NCI-H1048 (cell line): ENCODE measurements at places on chromosomes 16 and 17.
A peak's percentile ranks its signal among the peaks of the same experiment; 100 is the strongest.

DNA sequence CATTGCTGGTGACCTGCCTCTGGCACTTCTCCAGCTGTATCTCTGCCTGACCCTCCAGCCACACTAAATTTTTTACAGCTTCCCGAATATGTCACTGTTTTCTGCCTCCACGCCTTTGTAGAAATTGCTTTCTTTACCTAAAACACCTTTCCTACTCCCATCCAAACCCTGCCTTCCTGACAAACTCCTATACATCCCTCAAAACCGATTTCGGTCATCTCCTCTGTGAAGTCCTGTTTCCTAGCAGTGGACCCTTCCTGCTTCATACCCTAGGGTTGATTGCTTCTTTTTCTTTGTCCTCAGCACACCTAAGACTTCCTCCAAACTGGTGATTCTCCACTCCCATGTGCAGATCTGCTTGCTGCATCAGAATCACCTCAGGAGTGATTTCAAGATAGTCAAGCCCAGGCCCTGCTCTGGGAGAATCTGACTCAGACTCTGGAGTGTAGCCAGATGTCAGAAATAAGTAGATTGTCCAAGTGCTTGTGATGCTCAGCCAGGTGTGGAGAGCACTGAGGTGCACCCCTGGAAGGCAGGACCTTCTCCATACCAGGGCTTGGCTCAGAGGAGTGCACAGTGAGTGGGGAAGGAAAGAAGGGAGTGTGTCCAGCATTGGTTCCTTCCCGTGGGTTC is 184.2 kb downstream of the COPRS start:
- no peak for DNase-seq

DNA sequence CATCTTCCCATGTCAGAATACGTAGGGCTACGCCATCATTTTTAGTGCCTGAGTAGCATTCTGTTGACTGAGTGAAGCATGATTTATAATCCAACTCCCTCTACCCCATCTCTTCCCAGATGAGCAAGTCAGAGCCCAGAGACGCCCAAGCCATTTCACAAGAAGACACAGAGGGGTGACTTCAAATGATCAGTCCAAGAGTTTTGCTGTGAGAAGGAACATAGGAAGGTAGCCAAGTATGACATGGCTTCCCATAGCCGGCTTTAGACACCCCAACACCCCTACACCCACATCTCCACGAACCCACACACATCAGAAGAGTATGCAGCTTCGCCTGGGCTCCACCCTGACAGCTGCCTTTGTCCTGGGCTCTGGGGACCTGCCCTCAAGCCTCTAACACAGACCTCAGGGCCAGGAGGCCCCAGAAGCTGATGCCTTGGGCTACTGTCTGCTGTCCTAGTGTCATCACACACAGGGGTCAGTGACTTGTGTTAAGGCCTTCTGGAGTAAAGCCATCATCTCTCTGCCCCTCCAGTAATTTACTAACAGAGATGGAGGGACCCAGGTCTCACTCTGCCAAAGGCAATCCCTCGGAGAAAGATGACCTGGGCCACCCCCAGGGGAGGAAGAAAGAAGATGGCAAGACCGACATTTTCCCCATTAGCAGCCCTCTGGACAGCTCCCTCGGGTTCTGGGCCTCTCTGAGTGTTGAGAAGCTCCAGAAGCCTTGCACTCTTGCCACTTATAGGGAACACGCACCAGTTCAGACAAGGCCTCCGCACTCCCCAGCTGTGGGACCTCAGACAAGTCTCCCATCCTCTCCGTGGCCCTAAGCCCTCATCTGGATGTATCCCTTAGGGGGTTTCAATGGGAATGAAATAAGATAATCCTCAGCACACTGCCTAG is 38.7 kb upstream of the MRPS23 start:
- no peak for DNase-seq

DNA sequence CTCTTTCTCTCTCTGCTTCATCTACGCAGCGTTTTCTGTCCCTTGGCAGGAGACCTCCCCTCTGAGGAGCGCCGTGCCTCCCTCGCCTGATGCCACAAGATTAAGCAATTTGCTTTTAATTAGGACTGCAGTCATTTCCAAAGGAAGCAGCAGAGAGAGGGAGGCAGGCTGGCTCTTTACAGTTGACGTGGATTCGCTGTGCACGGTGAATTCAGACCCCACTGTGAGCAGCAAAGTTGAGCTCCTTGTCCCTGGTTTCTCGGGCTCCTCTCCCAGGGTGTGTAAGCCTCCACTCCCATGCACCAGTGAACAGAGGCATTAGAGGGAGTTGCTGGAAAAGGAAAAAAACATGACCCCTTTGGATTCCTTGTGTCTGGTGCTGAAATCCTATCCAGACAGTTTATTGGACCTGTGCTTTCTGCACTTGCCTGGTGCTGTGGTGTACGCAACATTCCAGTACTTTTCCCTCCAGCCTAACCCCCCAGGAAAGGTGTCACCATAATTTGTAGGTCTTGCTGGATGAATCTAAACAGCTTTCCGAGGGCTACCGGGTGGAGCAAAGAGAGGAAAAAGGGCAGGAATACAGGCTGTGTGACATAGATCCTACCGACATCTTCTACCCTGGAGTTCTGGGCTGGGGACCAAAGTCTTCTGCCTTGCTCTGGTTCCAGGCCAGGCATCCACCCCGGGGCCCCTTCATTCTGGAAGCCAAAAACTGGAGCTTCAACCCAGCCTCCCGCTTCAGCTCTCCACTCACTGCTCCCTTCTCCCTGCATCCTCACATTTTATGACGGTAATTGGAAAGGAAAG is 171.0 kb downstream of the MAF start:
- no peak for DNase-seq

DNA sequence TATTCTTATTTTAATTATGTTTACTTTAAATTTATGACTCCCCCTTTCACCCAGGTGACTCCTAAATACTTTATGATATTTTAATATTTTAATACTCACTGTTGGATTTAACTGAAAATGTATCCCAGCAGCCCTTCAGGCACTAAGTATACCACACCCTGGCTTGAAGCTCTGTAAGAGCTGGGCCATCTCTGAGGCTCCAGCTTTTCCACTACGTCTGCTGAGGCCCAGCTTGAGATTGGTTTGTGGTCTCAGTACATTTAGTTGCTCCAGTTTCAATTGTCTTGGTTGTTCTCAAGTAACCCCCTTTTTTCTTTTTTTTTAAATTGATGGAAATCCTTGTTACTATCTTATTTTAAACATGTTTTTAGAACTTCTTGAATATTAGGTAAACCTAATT is 27.0 kb upstream of the CAPNS2 start:
- no peak for DNase-seq

DNA sequence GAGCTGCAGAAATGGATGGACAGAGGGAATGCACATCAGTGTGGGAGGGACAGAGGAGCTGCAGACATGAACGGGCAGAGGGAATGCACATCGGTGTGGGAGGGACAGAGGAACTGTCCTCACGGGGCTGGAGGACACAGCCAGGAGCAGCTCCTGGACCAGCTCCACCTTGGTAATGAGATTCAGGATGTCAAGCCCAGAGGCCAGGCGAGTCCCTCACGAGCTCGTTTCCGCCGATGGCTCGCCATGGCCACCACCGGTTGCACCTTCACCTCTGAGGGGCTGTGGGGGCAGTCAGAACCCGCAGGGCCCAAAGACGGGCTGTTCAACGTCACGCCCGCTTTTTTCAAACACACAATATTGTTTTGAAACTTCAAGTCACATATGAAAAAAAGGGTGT is 56.2 kb downstream of the RPH3AL start:
- no peak for DNase-seq

DNA sequence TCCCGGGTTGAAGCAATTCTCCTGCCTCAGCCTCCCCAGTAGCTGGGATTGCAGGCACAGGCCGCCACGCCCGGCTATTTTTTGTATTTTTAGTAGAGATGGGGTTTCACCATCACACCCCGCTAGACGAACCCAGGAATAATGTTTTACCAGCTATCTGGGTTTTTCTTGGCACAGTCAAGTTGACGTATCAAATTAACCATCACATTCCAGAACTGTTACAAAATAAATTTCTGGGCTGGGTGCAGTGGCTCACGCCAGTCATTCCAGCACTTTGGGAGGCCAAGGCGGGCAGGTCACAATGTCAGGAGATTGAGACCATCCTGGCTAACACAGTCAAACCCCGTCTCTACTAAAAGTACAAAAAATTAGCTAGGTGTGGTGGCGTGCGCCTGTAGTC is 501.2 kb downstream of the SHISA9 start:
- DNase-seq = no peak

GRCh38 chr17:42989726-42990652 is 8.2 kb upstream of the RPL27 start:
- no peak for DNase-seq

- DNase-seq = peak; percentile 28
Measured at GRCh38 chr17:78535273-78536197, 41.7 kb downstream of the DNAH17 start.

DNA sequence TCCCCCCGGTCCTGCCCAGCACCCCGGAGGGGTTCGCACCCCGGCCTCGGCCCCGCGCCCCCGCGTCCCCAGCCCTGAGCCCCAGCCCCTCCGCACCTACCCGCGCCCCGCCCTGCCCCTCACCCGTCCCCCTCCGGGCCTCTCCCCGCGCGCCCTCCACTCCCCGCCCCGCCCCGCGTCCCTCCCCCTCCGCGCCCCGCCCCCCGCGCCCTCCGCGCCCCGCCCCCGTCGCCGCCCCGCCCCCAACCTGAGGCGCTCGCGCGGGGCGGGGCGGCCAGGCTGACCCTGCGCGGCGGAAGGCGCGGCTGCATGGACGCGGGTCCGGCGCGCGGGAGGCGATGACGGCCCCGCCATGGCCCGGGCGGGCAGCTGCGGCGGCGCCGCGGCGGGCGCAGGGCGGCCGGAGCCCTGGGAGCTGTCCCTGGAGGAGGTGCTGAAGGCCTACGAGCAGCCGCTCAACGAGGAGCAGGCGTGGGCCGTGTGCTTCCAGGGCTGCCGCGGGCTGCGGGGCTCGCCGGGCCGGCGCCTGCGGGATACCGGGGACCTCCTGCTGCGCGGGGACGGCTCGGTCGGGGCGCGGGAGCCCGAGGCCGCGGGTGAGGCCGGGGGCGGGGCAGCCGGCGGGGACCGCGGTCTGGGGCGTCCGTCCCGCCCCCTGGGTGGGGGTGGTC is at the start of gene SPIRE2:
TSS of gene SPIRE2 (plus strand) at position 277 of the 671 bp plus-strand sequence. CDS start at position 353, 76 bp downstream.
- DNase-seq = no peak

GRCh38 chr17:511833-512251 is 159.2 kb upstream of the RPH3AL start:
- no peak for DNase-seq

DNA sequence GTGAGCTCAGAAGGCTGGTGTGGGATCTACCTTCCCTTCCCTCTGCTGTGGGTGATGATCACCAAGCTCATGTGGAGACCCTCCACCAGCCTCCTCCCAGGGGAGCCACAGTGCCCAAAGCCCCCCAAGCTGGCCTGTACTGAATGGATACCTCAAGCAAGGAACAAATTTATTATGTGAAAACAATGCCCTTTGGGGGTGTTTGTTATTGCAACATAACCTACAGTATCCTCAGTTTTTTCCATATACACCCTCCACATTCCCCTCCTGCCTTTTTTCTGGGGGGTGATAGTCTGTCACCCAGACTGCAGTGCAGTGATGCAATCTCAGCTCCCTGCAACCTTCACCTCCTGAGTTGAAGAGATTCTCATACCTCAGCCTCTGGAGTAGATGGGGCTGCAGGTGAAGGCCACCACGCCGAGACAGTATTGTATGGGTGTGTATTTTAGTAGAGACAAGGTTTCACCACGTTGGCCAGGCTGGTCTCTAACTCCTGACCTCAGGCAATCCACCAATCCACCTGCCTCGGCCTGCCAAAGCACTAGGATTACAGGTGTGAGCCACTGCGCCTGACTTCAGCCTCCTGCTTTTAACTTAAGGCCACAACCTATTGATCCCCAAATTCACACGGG is 215.9 kb downstream of the CPPED1 start:
- DNase-seq = no peak

DNA sequence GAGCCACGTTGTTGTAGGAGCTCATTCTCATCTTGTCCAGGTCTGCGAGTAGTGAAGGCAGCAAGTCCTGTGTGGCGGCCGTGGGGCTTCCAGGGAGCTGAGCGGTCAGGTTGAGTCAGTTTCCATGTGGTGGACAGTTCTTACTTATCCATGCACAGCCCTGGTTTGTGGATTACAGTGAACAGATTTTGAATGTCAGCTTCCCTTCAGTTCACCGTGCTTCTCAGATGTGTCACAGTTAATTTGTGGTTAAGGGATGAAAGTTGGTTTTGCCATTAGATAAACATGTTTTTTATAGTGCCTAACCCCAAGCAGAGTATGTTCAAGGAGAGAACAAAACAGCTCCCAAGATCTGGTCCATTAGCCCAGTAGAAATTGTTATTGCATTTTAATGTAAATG is 103.1 kb downstream of the RPTOR start:
- DNase-seq = no peak

- DNase-seq = no peak
Measured at GRCh38 chr16:3509470-3509928, 8.7 kb downstream of the CLUAP1 start.

DNA sequence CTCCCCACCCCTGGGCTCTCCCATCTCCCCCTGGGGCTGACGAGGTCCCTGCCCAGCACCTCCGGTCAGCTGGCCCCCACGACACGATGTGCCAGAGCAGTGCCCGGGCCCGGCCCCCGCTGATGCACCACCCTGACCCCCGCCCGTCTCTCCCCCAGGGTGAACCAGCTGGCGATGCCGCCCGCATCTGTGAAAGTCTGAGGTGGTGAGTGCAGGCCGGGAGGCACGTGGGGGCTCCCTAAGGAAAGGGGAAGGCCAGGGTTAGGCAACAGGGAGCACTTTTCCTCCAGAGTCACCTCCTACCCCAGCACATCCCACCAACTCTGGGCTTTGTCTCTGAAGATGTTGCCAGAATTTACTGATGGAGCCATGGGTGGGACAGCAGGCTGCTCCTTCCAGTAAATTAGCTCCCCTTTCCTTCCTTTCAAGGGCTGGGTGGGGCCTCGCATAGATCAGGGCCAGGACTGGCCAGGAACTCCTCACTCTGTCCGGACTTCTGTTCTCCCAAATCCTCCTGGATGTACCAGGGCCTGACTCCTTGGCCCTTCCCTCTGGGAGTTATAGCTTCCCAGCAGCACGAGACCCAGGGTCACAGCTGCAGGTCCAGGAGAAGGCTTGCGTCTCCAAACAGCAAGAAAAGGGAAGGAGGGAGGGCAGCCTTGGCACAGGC is 18.3 kb downstream of the MYBBP1A start:
- DNase-seq = no peak

DNA sequence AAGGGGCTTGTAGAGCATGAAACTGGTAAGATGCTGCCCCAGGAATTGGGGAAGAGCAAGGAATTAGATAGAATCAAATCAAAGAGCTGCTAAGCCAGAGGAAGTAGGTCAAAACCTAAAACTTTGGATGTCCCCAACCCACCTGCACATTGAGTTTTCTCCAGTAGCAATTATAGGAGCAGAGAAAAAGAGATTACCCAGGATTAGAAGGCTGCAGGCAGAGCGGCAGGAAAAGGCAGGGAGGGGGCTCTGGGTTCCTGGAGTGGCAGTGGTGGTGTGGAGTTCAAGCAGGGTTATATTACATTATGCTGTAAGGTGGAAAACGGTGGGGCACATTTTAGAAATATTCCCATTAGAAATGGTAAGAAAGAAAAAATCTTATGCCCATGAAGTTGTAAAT is 68.3 kb downstream of the KSR1 start:
- DNase-seq = no peak

DNA sequence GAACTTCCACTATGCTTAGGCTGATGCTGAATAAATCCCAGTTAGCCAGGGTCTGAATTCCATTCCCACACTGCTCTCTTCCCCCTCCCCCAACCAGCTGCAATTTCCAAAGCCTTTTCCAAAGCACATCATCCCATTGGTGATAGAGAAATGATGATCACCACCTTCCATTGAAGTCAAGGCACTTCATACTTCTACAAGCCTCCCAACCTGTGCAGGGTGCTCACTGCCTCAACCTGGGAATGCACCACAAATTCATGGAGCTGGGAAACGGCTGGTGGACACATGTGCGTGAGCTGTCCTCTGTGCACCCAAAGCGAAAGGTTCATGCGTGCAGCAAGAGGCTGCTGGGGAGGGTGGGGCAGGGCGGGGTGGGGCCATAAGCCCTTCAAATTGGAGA is 302.7 kb upstream of the IRX3 start:
- DNase-seq = no peak
